ENCODE measurements at places on chromosomes 13 and 19. TPM values are rescaled to one million over a fixed set of nuclear protein-coding genes. Genes with fewer than 3 reads are reported as not detected.

The BEST2 gene
- total RNA-seq, result not detected

The LYPD5 gene
- not detected for total RNA-seq

The FUT2 gene
- total RNA-seq, result not detected

The ZSWIM4 gene
- total RNA-seq, result 1.5 TPM

The KLK5 gene
- total RNA-seq, result not detected

The ZNF296 gene
- 1.2 TPM for total RNA-seq

The ZNF626 gene
- 9.7 TPM for total RNA-seq

The CABP5 gene
- 4.0 TPM for total RNA-seq

The IGLON5 gene
- total RNA-seq, result not detected

The ZNF568 gene
- total RNA-seq, result 4.3 TPM

The KIR3DL1 gene
- 1.6 TPM for total RNA-seq

The CYP2F1 gene
- 0.10 TPM for total RNA-seq

The CNFN gene
- not detected for total RNA-seq

The DCT gene
- not detected for total RNA-seq

The OR4F17 gene
- 0.10 TPM for total RNA-seq

The ANGPTL8 gene
- not detected for total RNA-seq

The CLN5 gene
- total RNA-seq, result 18.9 TPM

The SMAD9 gene
- not detected for total RNA-seq

The AP1M2 gene
- 0.63 TPM for total RNA-seq

The NPHS1 gene
- not detected for total RNA-seq

The SOX1 gene
- total RNA-seq, result not detected

The PSG2 gene
- total RNA-seq, result not detected

The SWSAP1 gene
- 0.94 TPM for total RNA-seq

Data from mononuclear cell (primary cell).